ENCODE measurements at places on chromosomes 12 and 14. TPM values are rescaled to one million over a fixed set of nuclear protein-coding genes. Genes with fewer than 3 reads are reported as not detected.

The CATSPERB gene
- 20.4 TPM for total RNA-seq

The HOXC12 gene
- not detected for total RNA-seq

The ZNF219 gene
- 28.3 TPM for total RNA-seq

The PLBD1 gene
- 4.6 TPM for total RNA-seq

The RERG gene
- 10.9 TPM for total RNA-seq

The LHX5 gene
- total RNA-seq = not detected

The CIDEB gene
- 34.0 TPM for total RNA-seq

The CBLN3 gene
- total RNA-seq = 4.9 TPM

- no peaks in the 10 kb centered on the region for H3K27me3 ChIP-seq
- DNase-seq = no peak
Observed at GRCh38 chr14:54048311-54048710, 91.7 kb upstream of the BMP4 start.

- no peaks in the 10 kb centered on the region for H3K36me3 ChIP-seq
- H3K27me3 ChIP-seq = no peaks in the 10 kb centered on the region
- H3K4me1 ChIP-seq = no peaks in the 10 kb centered on the region
- H3K27ac ChIP-seq = no peak overlapping the region
- H3K4me3 ChIP-seq = no peak overlapping the region
- DNase-seq = no peak
Observed at GRCh38 chr12:112528521-112528920, 109.8 kb downstream of the PTPN11 start.

- H3K4me3 ChIP-seq = peak overlapping the region; percentile 34
- no peaks in the 10 kb centered on the region for H3K27me3 ChIP-seq
- peaks cover 13% of the 10 kb centered on the region for H3K4me1 ChIP-seq
- no peak overlapping the region for H3K27ac ChIP-seq
Observed at GRCh38 chr14:77180726-77181602, 634 bp upstream of the TMEM63C start.

GRCh38 chr12:45431126-45431525, 215.2 kb downstream of the ANO6 start:
- DNase-seq = no peak
- H3K27me3 ChIP-seq = no peaks in the 10 kb centered on the region
- no peak overlapping the region for H3K27ac ChIP-seq

GRCh38 chr14:54102051-54102456, 145.4 kb upstream of the BMP4 start:
- no peak overlapping the region for H3K27ac ChIP-seq
- no peak overlapping the region for H3K4me3 ChIP-seq
- H3K27me3 ChIP-seq = no peaks in the 10 kb centered on the region
- no peaks in the 10 kb centered on the region for H3K36me3 ChIP-seq
- no peaks in the 10 kb centered on the region for H3K4me1 ChIP-seq
- DNase-seq = no peak

DNA sequence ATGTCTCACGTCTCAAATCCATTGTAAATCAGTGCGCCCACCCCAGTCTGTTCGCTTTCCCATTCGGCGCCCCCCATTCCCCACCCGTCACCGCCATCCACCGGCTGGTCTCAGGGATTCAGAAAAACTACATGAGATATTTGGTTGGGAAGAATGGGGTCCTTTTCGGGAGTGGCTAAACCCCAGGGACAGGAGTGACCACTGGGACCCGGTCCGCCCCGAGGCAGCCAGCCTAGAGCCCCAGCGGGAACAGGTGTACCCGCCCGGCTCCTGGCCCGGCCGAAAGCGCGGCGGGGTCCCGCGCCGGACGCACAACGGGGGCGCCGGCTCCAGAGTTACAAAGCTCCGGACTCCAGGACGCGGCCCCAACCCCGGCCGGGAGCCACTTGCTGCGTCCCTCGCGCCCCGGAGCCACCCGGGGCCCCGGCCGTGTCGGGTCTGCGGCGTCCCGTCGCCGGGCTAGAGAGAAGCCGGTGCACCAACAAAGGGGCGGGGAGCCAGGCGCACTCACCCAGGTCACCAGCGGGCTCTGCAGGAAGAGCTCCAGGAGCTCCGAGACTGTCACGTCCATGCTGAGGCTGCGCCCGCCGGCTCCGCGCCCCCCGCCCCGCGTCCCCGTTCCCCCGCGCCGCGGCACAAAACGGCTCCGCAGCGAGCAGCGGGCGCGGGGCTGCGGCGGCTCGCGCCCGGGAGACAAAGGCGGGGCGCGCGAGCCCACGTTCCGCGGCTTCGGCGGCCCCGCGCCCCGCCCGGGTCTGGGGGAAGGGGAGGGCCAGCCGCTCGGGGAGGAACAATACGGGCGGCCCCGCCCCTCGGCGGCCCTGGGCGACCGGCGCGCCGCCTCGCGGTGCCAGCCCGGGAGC, at the start of gene CCDC88C:
TSS of gene CCDC88C (minus strand) at position 701 of the 863 bp plus-strand sequence. CDS start at position 571, 130 bp downstream.
- DNase-seq = peak; percentile 87
- H3K27me3 ChIP-seq = no peaks in the 10 kb centered on the region
- H3K4me3 ChIP-seq = peak within 1 kb of the TSS; percentile 67
- peaks cover 59% of the 10 kb centered on the region for H3K4me1 ChIP-seq

DNA sequence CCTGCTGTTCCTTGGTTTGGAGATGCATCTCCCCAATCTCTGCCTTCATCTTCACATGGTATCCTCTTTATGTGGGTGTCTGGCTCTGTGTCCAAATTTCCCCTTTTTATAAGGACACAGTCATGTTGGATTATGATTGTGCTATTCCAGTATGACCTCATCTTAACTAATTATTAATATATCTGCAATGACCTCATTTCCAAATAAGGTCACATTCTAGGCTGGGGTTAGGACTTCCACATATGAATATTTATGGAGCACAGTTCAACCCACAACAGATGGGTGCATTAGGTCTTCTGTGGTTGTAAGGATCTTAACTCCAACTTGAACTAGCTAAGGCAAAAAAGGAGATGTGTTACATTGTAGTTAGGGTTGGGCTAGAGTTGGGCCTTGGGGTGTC, 69.4 kb downstream of the ADCK1 start:
- H3K36me3 ChIP-seq = no peaks in the 10 kb centered on the region
- no peak overlapping the region for H3K27ac ChIP-seq
- H3K27me3 ChIP-seq = no peaks in the 10 kb centered on the region
- H3K4me3 ChIP-seq = no peak overlapping the region
- DNase-seq = no peak

DNA sequence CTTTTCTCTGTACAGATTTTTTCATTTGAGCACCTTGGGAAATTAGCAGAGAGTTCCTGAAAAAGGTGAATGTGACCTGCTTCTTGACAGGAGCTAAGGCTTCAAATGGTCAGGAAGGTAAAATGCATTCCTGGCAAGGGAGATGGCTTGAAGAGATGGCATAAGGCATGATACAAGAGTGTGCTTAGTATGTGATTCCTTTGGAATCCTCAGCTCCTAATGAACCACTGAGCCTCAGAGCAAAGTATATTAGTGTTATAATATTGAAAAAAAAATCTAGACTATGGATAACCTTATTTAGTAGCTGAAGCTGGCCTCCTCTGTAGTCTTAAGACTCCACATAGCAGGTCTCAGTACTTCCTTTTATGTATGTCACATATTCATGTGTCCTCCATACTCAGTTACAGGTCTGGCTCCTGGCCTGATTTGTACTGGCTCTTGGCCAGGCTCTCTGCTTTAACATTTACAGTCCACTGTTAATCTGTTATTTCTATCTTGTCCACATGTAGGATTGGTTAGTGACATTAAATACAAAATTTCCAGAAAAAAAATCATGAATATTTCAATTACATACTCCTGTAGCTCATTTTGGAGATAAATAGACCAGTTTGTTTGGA, 17.9 kb downstream of the TOGARAM1 start:
- H3K4me1 ChIP-seq = peaks cover 11% of the 10 kb centered on the region
- H3K27me3 ChIP-seq = no peaks in the 10 kb centered on the region
- peak; percentile 75 for DNase-seq
- H3K36me3 ChIP-seq = no peaks in the 10 kb centered on the region

- no peaks in the 10 kb centered on the region for H3K27me3 ChIP-seq
- no peaks in the 10 kb centered on the region for H3K36me3 ChIP-seq
- no peak overlapping the region for H3K27ac ChIP-seq
- H3K4me3 ChIP-seq = no peak overlapping the region
- no peaks in the 10 kb centered on the region for H3K4me1 ChIP-seq
Observed at GRCh38 chr12:86456241-86456640, 200.1 kb upstream of the MGAT4C start.

DNA sequence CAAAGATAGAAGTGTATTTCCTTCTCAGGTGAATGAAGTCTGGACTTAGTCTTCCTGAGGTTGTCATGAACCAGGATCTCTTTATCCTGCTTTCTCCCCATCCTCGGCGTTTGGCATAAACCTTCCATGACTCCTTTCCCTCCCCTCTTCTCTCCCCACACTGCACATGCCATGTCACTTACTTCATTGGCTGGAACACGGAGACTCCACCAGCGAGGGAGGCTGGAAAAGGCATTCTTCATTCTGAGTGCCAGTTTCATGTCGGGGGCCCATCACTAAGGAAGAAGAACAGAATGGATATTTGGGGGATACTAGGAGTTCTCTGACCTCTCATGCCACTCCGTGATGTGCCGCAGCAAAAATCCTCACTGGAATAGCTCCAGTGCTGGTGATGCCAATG, 105.6 kb downstream of the VCPKMT start:
- H3K4me1 ChIP-seq = no peaks in the 10 kb centered on the region
- no peaks in the 10 kb centered on the region for H3K27me3 ChIP-seq
- no peak overlapping the region for H3K4me3 ChIP-seq
- no peak overlapping the region for H3K27ac ChIP-seq
- H3K36me3 ChIP-seq = no peaks in the 10 kb centered on the region
- DNase-seq = no peak

GRCh38 chr12:86249276-86249675, 6.9 kb downstream of the MGAT4C start:
- no peak for DNase-seq
- H3K4me1 ChIP-seq = no peaks in the 10 kb centered on the region
- no peaks in the 10 kb centered on the region for H3K36me3 ChIP-seq

GRCh38 chr12:24631676-24632426, 317.1 kb downstream of the BCAT1 start:
- DNase-seq = no peak
- H3K27ac ChIP-seq = no peak overlapping the region

DNA sequence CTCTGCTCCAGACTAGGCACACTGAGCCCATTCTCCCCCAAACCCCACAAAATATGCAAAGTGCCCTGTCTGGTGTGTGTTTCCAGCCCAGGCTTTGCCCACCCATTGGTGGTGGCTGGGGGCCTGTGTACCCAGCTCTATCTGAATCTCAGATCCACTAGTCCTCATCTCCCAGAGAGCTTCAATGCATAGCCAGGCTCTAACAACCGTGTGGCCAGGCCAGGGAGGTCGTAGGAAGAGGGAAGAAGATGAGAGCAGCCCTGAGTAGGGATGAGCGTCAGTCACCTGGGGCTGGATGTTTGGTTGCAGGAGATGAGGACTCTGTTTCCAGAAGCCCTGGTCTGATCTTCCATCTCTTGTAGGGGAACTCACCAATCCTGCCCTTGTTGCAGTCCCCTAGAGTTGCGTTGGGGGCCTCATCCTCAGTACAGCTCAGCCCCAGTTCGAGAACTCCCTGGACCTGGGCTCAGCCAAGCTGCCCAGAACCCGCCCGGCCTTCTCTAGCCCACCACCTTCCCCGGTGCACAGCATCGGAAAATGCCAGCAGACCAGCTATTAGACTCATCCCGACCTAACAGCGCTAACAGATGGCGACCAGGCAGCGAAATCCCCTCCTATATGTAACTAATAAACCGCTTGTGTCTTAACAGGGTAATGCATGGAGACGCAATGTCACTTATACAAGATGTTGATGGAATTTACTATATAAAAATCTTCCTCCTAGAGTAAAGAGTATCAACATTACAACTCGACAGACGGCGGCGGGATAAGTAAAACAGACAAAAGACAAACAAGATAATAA, 3.2 kb upstream of the LHX5 start:
- peaks cover 36% of the 10 kb centered on the region for H3K27me3 ChIP-seq
- H3K4me3 ChIP-seq = no peak overlapping the region
- DNase-seq = no peak
- no peaks in the 10 kb centered on the region for H3K4me1 ChIP-seq

- no peak for DNase-seq
- H3K27ac ChIP-seq = no peak overlapping the region
- no peaks in the 10 kb centered on the region for H3K36me3 ChIP-seq
- no peaks in the 10 kb centered on the region for H3K4me1 ChIP-seq
- no peaks in the 10 kb centered on the region for H3K27me3 ChIP-seq
Observed at GRCh38 chr12:18567787-18568186, 170.0 kb downstream of the PLCZ1 start.

DNA sequence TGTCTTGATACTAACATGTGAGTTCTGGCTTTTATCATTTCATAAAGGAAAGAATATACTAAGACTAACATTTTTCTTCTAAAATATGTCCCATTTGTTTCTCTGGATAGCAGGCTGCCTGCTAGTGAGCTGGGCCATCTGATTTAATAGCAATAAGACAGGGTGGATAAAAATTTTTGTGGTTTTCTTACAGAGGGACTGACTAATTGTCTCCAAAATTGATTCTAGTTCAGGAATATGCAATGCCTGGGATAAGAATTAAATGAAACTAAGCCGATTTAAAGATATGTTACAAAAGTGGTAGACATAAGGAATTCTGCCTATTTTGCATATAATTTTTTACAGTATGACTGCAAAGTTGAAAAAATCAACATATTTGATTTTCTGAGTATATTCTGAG, 252.9 kb upstream of the NAV3 start:
- no peak overlapping the region for H3K27ac ChIP-seq
- H3K27me3 ChIP-seq = no peaks in the 10 kb centered on the region
- H3K4me1 ChIP-seq = no peaks in the 10 kb centered on the region
- H3K4me3 ChIP-seq = no peak overlapping the region
